ENCODE measurements at places on chromosomes 2 and 18.

GRCh38 chr2:24228470-24228869, 53.6 kb downstream of the FAM228A start:
- DNase-seq, result no peak

- no peak for DNase-seq
Measured at GRCh38 chr2:16722677-16723076, 57.0 kb upstream of the CYRIA start.

- no peak for DNase-seq
Measured at GRCh38 chr2:7795778-7796563, 878.8 kb downstream of the RNF144A start.

DNA sequence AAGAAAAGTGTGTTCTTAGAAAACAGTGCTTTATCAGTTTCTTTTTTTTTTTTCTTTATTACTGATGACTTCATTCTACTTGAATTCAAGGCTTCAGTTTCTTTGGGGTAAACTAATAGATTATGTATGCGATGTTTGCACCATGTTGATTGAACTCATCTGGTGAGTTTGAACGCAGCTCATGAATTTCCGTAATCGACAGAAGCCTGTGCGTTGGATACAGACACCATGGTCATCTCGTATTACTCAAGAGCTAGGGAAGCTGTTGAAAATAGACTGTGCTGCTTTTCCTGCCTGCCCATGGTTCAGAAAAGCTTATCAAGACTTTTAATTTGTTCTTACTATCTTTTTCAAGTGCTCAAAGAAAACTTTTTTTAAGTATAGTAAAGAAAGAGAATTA, 185.5 kb upstream of the NRP2 start:
- no peak for DNase-seq

DNA sequence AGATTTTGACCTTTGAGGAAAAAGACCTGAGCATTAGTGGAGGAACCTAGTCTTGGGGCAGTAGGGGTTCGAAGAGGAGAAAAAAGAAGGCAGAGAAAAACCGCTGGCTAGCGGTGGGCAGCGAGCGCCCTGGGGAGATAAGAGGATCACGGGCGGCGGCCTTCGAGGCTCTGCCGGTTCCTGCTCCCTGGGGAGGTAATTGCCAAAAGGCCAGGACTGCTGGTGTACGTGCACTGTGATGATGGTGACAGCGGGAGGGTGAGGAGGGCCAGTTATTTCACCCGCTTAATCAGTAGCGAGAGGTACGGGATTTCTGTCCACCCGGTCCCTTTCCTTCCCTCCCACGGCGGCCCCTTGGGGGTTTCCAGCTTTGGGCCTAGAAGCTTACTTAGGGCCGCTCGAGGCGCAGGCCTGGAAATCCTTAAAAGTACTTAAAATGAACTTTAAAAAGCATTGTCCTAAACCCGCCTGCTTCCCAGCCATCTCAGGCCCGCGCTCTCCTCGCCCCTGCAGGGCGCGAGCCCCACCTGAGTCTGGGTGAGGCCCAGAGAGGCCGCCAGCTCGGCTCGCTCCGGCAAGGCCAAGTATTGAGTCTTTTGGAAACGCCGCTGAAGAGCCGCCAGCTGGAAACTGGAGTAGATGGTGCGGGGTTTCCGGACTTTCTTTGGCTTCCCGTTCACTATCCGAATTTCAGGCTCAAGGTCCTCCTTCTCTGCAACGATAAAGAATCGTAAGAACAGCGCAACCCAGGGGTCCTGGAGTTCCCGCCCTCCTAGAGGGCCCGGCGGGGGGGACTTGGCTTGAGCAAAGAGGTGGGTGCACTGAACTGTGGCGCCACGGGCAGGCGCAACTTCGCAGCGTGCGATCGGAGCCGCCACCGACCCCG, 1.5 kb downstream of the DLX2 start:
- DNase-seq, result no peak

DNA sequence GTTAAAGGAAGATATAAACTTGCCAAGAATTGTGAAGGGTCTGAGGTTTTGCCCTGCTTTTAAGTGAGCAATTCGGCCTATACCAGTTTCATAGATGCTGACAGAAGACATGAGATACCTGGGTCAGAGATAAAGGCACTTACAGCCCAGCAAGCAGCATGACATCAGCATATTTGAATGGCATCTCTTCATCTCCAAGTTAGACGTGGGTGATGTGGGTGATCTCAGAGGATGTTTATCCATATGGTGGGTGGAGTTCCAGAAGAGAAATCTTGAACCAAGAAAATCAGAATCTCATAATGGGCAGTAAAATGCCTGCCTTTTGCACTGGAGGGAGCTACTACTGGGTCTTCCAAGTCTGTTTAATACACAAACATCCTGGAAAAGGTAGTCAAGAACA, 44.7 kb downstream of the GYPC start:
- DNase-seq, result no peak

DNA sequence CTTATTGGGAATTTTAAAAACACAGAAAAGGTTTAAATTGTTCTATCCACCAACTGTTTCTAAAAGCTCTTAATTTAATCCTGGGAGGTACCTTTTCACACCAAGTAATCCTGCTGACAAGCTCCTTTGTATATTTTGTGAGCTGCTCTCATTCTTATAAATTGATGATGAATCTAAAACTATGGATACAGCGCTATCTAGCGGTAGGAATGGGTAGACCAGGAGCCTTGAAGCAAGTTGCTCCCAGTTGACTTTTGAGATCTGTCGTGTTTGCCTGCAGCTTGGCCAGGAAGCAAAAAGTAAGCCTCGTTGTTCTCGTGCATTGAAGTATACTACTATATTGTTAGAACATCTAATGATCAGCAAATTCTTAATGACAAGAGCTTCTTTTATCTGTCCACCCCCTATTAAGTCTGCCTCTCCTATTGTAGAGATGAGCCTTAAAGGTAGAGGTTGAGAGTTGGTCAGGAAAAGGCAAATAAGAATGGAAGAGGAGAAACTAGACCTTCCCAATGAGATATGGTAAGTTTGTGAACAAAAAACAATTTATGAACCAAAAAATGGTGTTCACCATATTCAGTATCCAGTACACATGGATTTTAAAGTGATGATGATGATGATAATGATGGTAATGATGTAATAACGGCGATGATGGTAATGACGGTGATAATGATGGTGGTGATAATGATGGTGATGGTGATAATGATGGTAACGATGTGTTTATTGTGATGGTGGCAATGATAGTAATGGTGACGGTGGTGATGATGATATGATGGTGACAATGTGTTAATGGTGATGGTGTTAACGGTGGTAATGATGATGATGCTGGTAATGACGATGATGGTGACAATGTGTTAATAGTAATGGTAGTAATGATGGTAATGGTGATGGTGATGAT, 212.1 kb upstream of the NCKAP5 start:
- peak; percentile 1 for DNase-seq

DNA sequence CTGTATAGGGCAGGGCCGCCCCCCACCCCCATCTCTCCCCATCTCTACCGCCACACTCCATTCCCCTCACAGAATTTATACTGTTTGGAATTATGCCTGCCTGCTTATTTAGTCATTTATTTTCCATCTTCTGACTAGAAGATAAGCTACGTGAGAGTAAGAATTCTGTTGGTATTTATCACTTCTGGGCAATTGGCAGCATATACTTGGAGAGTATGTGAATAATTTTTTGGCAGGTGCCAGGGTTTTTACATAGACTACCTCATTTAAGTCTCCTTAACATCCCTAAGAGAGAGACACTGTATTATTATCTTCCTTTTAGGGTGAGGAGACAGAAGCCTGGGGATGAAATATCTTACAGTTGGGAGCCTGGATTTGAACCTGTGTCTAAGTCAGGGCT, 45.0 kb downstream of the SLC4A1AP start:
- no peak for DNase-seq

DNA sequence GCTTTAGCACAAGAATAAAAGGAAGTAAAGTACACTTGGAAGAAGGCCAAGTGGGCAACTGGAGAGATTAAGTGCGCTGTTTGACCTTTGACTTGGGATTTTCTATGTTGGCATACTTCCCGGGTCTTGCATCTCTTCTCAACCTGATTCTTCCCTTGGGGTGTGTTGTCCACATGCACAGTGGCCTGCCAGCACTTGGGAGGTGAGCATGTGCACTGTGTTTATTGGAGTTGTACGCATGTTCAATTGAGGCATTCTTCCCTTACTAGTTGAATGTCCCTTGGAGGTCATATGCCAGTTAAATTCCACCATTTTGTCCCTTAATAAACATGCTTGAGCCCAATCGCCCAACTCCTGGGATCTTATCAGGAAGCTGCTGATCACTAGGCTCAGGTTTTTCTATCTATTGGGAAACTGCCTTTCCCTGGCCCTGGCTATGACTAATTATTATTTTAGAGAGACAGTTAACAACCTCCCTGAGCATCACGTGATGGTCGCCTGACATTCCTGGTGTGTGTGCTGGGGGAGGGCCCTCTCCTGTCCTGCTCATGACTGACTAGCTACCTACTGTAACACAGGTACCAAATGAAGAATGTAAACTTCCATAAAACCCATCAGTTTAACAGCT, 62.5 kb upstream of the RAPGEF4 start:
- DNase-seq, result no peak

DNA sequence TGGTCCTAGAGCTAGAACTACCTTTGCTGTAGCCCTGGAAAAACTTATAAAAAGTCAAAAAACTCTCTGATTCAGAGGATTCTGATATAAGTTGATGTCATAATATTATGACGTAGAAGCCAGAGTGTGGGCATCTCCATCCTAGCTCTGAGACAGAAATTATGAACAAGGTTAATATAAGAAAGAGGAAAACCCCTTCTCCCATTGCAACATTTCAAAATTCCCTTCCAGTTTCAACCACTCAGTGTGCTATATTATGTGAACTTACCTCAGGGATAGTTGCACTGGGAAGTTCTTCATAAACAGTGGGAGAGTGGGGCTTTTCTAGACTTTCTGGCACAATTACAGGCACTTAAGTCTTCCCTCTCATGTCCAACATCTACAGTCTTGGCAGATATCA, 171.6 kb downstream of the PIK3C3 start:
- no peak for DNase-seq

DNA sequence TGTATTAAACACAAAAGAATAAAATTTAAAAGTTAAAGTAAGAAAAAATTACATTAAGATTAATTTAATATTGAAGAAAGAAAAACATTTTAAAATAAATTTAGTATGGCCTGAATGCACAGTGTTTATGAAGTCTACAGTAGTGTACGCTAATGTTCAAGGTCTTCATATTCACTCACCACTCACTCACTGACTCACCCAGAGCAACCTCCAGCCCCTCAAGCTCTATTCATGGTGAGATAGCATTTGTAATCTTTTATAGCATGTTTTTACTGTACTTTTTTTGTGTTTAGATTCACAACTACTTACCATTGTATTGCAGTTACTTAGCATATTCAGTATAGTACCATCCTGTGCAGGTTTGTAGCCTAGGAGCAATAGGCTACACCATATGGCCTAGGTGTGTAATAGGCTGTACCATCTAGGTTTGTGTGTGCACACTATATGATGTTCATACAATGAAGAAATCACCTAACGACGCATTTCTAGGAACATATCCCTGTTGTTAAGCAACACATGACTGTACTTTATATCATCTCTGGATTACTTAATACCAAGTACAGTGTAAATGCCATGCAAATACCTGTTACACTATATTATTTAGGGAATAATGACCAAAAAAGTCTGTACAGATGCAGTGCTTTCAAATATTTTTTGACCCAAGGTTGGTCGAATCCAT, 144.0 kb upstream of the IL1R2 start:
- no peak for DNase-seq

- DNase-seq, result no peak
Measured at GRCh38 chr2:217934321-217935131, 68.3 kb downstream of the TNS1 start.

DNA sequence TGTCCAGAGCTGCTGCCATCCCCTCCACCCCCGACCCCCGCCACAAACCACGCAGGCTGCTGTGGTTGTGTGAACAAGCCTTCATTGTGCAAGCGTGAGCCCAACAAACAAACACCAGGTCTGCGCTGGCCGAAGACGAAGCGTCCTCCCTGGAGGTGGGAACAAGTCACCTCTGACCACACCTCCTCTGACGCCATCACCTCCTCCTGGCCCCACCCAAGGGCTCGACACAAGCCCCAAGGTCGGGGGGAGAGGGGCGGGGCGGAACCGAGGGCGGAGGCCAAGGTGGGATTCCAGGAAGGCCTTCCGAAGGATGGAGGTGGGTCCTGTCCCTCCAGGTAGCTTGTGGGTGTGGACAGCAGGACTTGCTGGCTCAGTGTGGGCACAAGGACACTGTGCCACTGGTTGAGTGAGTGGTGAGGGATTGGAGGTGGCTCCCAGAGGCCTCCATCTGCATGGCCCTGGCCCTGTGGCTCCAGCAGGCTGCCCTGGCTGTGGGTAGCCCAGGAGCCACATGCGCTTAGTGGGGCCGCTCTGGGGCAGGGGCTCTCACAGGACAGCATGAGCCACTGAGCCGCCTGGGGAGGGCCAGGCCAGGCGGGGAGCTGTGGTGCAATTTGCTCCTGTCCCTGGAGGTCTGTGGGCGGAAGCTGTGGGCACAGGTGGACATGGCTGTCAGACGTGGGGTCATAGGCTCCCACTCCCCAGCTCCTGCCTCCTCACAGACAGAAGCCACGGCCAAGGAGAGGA, 7.4 kb upstream of the GPR17 start:
- DNase-seq, result no peak

- DNase-seq, result no peak
Measured at GRCh38 chr2:231722721-231723307, 14.5 kb downstream of the PTMA start.

GRCh38 chr2:74005786-74006185, 21.1 kb downstream of the TET3 start:
- DNase-seq, result no peak

DNA sequence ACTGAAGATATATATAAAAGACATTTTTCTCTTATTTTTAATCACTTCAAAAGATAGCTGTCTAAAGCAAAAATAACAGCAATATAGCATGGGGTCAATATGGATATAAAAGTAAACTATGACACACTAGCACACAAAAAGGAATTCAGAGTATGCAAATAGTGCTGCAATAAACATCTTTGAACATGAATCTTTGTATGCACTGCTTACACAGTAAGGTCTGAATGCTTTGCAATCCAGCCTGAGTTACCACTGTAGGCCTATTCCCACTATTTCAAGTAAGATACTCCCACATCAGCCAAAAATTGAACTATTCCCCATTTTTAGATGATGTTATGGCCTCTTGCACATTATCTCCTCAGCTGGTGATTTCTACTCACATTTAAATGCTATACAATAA, 27.4 kb upstream of the ERCC3 start:
- DNase-seq, result no peak

DNA sequence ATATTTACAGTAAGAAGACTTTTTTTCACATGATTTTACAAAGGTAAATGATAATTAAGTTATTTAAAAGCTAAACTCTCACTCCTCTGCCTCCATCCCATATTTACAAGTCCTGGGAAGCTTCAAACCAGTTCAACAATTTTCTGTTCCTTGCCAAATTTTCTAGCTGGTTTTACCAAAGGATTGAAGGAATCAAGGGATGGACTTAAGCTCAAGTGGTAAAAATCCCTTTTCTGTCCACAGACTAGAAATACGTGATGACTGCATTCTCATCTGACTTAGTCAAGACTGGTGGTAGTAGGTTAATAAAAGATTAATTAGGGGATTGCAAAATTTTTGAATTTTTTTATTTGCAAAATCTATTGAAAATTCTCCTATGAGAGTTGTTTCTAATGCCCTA, 297.3 kb downstream of the MTX2 start:
- DNase-seq, result no peak
